ENCODE measurements at places on chromosomes 4 and X.

- no peak for DNase-seq
These were observed 1416.1 kb downstream of the PCDH7 start for GRCh38 chr4:32136081-32136787.

DNA sequence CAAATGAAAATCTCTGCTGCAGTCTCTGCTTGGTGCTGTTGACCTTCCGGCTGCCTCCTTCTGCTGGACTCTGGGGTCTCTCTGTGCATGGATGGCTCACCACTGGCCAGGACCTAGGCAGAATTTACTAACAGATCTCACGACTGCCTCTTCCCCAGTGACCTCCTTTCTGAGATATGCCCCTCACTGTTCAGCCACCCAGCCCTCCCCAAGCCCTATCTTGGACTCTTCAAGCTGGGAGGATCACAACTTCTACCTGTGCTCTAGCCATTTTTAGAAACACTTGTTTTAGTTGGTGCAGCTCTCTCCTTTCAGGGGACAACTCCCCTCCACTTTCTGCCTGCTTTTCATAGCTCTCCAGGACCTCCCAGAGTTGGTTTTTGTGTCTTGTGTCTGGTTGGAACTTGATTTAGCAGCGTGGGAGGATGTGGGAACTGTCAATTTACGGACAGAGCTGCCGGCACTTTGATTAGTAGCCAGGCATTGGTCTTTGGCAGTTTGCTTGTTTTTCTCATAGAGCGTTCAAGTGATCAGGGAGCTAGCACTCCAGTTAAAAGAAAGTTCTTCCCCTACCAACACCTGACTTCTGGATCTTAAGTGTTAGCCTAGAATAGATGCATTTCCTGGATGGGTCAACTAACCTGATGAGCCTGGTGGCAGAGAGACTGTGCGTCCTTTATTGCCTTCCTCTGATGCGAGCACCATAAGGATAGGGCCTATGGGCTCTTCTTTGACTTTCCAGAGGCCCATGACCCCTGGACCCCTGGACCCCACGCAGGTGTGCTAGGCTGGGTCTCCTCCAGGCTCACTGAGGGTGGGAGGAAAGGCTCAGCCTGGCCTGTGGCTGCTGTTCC is 6.5 kb downstream of the RGS12 start:
- no peak for DNase-seq

DNA sequence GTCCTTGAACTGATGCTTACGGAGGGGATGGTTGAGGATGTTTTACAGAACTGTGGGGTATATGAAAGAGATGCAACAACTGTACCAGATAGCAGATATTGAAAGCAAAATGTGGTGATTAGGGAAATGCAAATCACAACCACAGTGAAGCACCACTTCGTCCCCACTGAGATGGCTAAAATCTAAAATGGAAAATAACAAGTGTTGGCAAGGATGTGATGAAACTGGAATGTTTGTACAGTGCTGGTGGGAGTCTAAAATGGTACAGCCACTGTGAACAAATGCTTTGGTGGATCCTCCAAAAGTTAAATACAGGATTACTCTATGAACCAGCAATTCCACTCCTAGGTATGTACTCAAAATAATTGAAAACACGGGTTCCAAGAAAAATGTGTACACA is 22.9 kb downstream of the XG start:
- DNase-seq = no peak

DNA sequence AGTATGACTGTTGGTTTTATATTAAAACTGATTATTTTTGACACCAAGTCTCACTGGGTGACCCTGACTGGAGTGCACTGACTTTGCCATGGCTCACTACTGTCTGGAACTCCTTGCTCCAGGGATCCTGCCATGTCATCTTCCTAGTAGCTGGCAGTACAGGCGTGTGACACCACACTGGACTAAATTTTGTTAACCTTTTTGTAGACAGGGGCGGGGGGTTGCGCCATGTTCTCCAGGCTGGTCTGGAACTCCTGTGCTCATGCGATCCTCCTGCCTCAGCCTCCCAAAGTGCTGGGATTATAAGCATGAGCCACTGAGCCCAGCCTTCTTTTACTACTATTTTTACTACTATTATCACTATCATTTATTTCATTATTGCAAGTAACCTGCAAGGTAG is 8.9 kb downstream of the XAGE1A start:
- no peak for DNase-seq

GRCh38 chrX:54230435-54231148 is 47.5 kb upstream of the FAM120C start:
- DNase-seq = no peak

All from CD4-positive, alpha-beta T cell treated with Interleukin-12 subunit alpha and Interleukin-12 subunit beta, for 1 hour (primary cell).